ENCODE measurements at places on chromosomes 4 and X. TPM values are rescaled to one million over a fixed set of nuclear protein-coding genes. Genes with fewer than 3 reads are reported as not detected.
A peak's percentile ranks its signal among the peaks of the same experiment; 100 is the strongest.

Gene DNAAF6
- total RNA-seq, result not detected

DNA sequence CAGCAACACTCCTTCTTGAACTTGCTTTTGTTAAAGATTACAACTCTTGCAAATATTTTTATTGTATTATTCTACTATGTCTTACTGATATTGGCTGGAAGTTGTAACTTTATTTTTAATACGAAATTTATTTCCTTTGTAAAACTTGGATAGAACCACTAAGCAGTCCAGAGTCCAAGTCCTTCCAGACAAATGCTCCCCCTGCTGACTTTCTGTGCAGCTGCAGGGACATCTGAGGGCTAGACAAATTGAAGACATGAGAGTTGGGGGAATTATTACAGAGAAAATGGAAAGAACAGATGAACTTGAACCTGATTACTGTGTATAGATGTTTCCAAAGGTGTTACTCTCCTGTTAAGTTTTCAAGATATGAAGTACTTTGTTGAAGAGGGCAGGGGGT, 238.8 kb downstream of the GRIA3 start:
- DNase-seq, result peak; percentile 0

GRCh38 chrX:13094828-13095341, 50.5 kb upstream of the FAM9C start:
- DNase-seq, result no peak

DNA sequence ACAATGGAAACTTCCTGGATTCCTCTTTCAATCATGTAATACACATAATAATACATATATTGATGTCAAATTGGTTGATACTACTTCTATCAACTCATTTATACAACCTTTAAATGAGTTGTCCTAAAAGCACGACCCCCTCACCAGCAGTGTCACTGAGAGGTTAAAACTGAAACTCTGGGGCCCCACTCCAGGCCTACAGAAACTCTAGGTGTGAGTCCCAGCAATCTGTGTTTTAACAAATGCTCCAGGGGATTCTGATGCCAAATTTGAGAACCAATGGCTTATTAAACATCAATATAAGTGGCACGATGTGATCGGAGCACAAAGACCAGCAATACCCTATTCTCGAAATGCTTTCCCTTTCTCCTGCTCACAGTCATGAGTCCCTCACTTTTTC, 47.9 kb downstream of the ATP8A1 start:
- DNase-seq, result no peak
